ENCODE measurements at places on chromosomes 13 and 19.

- no peak for DNase-seq
These were observed 9.5 kb downstream of the MIER2 start for GRCh38 chr19:335072-335471.

- DNase-seq: no peak
These were observed 169.3 kb downstream of the COL4A1 start for GRCh38 chr13:110137680-110138009.

- no peak for DNase-seq
These were observed 45.3 kb upstream of the LSM14A start for GRCh38 chr19:34126966-34127365.

- DNase-seq: no peak
These were observed 6.2 kb upstream of the NUP58 start for GRCh38 chr13:25295228-25295627.

DNA sequence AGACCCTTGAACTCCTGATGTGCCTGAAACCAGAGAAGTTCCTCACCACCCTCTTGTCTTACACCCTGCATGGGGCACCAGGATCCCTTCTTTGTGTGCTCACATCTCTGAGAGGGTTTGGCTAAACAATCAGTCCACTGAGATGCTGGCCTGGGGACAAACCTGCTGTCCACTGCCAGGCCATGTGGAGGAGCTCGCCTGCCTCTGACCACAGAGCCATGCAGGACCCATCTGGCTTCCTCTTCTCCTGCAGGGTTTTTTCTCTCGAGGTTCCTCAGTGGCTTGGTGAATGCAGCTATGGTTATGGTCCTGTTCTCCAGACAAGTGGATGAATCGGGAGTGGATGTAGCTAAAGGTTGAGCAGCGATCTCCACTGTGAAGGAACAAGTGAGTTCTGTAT is 49.1 kb upstream of the MEDAG start:
- no peak for DNase-seq

DNA sequence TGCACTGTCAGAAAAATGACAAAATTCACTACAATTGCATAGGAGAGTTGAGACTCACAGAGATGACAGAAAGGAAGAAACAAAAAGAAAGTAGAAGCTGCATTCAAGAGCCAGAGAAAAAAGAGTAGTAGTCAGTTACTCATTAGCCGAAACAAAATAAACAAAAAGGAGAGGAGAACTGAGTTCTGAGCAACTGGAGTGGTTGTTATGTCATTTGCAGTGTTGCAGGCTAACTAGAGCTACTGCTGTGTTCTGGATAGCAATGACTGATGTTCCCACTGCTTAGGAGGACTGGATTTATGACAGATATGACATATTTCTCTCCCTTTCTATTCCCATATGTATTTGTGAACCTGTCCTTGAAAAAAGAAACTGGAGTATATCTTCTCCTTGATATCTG is 482.6 kb downstream of the RFC3 start:
- no peak for DNase-seq

- DNase-seq: peak; percentile 42
These were observed 171.1 kb downstream of the URI1 start for GRCh38 chr19:30113186-30113585.

GRCh38 chr19:57611113-57611512 is 2.9 kb upstream of the ZNF134 start:
- no peak for DNase-seq

DNA sequence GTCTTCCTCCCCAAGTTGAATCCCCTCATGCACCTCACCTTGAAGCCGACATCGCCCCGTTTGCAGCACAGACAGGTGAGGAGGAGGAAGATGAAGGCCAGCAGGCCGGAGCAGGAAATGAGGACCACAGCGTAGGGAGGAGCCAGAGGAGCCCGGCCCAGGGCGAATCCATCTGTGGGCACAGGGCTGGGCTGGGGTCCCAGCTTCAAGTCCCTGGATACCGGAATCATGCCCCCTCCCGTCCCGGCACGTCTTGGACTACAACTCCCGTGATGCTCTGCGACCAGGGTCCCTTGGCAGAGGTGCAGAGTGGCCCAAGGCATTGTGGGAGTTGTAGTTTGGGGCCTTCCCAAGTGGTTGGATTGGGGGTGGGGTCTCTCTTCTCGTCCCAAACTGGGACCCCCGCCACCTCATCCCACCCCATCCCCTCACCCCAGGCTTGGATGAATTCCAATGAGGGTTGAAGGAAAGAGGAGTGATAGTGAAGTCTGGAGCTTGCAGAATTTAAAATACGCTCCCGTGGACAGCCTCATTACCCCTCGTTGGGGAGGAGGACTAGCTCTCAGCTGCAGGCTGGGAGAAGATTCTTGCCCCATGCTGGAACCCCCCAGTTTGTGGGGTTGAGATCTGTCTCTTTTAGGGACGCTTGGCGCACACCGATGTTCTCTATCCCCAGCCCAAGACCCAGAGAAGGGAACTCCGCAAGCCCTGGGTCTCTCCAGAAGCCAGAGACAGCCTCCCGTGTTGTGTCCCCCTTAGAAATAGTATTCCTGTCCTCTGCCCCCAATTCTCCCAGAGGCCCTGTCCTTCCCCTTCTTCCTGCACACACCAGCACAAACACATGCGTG is 990 bp downstream of the LMTK3 start:
- peak; percentile 89 for DNase-seq

- DNase-seq: no peak
These were observed 458.7 kb downstream of the MYO16 start for GRCh38 chr13:109087916-109088623.

DNA sequence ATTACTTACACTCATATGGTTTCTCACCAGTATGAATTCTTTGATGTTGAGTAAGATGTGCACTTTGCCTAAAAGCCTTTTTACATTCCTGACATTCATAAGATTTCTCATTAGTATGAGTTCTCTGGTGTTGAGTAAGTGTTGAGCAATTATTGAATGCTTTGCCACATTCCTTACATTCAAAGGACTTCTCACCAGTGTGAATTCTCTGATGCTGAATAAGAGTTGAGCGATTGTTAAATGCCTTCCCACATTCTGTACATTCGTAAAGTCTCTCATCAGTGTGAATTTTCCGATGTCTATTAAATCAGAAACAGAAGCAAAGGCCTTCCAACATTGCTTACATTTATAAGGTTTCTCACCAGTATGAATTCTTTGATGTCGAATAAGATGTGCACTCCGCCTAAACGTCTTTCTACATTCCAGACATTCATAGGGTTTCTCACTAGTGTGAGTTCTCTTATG is 14.2 kb upstream of the ZFP30 start:
- no peak for DNase-seq

DNA sequence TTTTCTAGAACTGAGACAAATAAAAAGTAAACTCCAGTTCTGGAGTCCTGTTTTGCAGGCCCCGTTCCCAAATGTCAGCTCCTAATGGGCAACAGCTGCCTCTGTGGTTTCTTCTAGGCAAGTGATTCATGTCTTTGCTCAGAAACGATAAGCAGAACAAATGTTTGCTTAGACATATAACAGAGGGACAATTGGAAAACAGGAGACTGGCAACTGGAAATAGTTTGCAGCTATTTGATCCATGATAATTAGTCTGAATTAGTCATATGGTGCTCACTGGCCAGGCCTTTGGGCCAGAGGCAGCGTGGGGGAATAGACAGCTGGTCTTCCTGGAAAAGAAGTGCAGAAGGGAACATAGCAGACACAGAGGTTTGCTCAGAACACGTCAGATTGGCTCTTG is 29.2 kb upstream of the TSHZ3 start:
- DNase-seq: no peak

DNA sequence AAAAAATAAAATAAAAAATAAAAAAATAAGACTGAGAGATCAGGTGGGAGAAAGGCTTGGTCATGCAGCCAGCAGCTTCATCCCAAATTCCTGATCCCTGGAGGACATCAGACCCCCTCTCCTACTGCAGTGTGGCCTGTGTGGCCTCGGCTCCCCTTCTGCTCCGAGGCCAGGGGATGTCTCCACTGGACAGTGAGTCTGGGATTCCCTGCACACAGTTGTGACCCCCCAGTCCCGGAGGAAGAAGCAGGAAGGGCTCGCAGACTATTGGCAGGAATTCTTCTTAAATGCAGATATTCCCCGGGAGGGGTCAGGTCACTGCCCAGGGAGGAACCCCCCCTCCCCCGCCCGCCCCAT is 41.9 kb downstream of the ZNF627 start:
- DNase-seq: no peak

DNA sequence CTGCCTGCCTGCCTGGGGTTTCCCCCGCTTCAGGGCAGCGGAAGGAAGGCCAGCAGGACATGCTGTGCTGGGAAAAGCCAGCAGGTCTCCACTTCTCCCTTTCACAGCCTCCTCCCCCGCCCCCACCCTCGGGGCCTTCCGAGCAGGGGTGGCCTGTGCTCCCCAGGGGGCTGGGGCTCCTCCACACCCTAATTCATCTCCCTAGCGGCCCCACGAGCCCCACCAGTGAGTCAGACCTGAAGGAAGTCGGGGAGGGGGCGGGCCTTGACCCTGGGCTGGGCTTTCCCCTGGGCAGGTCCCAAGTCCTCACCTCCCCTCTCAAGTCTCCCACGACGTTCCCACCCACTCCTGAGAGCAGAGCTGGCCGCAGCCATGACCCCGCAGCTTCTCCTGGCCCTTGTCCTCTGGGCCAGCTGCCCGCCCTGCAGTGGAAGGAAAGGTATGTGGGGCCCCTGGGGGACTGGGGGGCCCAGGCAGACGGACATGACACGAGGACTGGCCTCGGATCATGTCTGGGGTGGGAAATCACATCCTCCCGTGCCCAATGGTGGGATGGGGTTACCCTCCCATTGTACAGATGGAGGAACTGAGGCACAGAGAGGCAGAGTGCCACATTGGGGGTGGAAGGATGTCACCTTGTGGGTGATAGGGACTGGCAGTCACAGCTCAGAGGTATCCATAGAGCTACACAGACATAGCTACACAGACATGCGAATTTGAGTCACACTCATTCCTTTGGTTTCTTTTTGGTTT is at the start of gene EBI3:
TSS of gene EBI3 (plus strand) at position 345 of the 753 bp plus-strand sequence. CDS start at position 373, 28 bp downstream.
- DNase-seq: peak; percentile 58

DNA sequence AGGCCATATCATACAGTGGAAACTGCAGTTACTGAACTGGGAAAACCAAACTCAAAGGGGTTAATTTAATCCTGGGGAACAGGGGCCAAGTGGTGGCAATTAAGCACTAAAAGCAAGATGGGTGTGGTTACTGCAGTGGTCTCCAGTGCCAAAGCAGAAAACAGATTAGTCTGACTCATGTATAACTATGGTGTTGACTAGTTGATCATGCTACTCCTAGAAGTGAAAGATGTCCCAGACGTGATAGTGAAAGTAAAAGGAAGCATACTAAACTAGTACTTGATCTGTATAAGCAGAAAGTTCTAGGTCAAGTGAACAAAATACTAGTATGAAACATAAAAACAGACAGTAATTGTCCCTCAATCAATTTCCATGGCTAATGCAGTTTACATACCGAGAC is 360.0 kb upstream of the SLITRK5 start:
- DNase-seq: no peak

- peak; percentile 87 for DNase-seq
These were observed 958 bp downstream of the CA11 start for GRCh38 chr19:48644839-48645619.

DNA sequence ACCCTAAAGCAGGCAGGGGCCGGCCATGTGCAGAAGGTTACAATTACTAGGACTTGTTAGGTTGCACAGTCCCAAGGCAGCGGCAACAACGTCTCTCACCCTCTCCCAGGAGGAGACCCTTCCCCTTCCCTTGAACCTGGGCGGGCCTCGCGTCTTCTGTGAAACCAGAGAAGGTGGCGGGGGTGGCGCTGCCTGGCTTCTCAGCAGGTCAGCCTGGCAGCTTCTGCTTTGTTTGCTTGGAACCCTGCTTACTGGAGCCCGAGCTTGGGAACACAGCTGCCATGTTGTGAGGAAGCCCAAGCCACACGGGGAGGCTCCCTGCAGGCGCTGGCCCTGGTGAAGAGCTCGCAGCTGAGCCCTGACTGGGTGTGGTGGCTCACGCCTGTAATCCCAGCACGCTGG is 15.5 kb downstream of the MKNK2 start:
- peak; percentile 45 for DNase-seq

GRCh38 chr13:46621133-46621532 is 68.2 kb downstream of the LRCH1 start:
- no peak for DNase-seq

GRCh38 chr13:77846173-77846572 is 72.5 kb downstream of the EDNRB start:
- no peak for DNase-seq

DNA sequence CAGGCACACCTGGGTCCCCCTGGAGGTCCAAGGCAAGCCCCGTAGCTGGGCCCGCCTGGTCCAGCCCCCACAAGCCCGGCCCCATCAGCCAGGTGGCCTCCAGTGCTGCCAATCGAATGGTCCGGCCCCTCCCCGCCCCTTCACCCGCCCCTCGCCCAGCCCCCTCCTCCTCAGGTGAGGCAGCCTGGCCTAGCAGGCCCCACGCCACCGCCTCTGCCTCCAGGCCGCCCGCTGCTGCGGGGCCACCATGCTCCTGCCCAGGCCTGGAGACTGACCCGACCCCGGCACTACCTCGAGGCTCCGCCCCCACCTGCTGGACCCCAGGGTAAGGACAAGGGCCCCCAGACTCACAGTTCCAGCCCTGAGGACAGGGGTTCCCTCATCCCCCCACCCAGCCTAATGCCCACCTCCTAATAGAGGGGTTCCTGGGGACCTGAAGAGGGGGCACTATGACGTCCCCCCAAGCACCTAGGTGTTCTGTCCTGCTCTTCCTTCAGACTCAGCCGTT is at the start of gene HPN:
TSS of gene HPN (plus strand) at position 174 of the 508 bp plus-strand sequence. CDS start 786 bp downstream, outside the sequence.
- no peak for DNase-seq

DNA sequence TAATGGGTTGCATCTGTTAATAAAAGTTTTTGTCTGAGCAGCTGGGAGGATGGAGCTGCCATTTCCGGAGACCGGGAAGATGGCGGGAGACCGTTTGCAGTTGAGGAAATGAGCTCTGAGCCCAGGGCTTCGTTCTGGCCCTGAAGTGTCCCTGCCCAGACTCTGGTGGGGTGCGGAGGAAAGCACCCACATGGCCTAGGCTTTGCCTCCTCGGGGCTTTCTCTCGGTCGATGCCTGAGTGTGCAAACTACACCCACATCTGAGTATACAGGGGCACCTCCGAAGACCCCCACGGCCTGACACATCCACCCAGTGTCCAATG is 15.6 kb upstream of the NANOS3 start:
- no peak for DNase-seq
